ENCODE measurements at places on chromosomes 4 and X.

DNA sequence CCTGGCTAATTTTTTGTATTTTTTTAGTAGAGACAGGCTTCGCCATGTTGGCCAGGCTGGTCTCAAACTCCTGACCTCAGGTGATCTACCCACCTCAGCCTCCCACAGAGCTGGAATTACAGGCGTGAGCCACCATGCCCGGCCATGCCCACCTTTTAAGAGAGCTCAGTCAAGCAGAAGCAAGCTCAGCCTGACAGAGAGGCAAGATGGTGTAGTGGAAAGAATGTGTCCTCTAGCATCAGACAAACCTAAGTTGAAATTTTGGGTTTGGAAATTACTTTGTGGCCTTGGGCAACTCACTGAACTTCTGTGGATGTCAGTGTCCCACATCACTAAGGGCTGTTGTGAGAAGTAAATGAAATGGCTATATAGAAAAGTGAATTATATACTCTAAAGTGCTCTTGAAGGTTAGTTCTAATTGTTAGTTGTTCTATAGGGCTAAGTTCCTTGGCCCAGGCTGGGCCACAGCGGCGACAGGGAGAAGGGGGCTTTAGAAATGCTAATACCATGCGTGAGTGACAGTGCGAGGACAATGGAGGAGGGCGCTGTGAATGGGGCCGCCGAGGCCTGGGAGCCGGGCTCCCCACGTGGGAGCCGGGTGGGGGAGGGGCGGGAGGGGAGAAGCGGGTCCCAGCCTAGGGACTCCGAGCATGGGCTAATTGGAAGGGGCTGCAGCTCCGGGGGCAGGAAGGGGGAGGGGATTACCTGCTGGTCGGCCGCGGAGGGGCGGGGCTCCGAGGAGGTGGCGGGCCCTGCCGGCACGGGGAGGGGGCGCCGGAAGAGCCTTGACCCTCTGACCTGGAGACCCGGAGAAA, 15.6 kb downstream of the PJA1 start:
- no peak for DNase-seq

DNA sequence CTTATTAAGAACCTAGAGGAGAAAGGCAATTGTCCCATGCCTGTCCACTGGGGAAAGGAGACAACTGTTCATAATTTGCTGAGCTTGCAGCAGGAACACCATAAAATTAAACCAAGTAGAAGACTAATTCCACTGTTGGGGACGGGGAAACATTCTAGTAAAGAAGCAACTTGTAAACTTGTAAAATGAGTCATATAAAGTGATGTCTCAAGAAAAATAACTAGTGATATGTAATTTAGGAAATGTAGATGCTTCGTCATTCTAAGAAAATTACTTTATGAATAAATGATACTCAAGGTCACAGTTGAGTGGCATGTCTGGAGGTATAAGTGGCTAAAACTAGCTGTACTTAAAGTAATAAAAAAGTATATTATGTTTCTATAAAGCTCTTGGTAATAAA, 121.2 kb upstream of the MID1 start:
- no peak for DNase-seq

DNA sequence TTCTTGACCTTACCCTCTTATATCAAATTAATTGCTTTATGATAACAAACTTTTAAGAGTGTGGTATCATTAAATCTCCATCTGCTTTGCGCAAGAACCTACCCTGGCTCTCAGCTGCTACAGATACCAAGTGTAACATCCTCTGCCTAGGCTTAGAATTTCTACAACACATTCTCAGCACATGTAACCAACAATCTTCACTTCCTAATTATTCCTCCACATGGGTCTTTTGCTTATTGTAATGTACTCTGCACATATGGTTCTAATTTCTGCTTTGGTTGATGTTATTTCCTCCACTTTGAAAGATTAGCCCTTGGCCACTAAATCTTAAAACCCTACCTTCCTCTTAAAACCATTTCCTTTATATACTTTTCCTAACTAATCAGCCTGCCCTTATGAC, 242.4 kb downstream of the ARHGAP24 start:
- no peak for DNase-seq

DNA sequence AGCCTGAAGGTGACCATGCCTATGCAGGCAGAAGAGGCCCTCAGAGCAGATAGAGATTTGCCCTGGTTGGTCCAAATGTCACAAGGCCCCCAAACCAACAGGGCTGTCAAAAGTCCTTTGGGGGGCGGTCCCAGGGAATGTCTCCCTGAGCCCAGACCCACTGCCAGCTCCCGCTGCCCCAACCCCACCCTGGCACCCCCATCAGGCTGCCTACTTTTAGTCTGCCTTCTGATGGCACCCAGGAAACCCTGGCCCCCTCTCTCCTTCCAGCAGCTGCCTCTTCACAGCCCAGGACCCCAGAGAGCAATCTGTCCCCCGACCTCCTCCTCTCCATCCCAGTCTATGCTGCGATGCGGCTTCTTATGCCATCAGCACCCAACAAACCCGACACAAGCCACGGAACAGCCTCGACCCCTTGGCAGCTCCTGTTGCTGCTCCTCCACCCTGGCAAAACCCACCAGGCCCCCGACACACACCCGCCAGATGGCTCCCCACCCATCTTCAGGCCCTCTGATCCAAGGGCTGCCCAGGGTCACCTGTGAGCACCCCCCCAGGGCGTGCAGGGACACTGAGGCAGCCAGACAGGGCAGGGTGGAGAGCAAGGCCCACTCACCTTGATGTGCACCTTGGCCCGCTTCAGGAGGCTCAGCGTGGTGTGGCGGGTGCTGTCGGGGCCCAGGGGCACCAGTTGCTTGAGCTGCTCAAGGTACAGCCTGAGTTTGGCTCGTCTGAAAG, 9.9 kb downstream of the MXD4 start:
- no peak for DNase-seq

DNA sequence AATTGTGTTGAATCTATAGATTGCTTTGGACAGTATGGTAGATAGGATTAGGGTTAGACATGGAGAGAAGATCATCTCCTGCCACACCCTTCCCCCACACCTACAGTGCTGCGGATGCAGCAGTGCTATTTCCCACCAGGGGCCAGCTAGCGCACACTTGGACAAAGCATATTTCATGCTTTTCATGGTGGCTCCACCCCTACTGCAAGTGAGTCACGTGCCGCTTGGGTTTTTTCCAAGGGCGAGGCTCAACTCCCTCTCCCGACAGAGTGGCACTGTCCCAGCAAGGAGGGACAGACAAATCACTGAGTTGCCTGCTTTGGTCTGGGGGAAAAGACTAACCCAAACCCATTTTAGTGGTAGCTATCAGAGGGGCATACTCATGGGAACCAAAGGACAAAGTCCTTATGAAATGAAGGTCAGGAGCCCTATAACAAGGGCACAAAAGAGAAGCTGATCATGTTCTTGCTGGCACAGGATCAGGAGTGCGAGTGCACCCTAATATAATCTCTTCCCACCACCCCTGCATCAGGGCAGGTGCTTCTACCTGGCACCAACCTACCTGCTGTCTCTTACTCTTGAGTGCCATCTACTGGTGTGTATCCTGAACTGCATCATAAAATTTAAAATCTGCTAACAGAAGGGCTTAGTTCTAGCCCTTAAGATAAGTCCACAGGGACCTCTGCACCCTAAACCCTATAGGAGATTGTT, 55.1 kb upstream of the PGAM4 start:
- DNase-seq = no peak

DNA sequence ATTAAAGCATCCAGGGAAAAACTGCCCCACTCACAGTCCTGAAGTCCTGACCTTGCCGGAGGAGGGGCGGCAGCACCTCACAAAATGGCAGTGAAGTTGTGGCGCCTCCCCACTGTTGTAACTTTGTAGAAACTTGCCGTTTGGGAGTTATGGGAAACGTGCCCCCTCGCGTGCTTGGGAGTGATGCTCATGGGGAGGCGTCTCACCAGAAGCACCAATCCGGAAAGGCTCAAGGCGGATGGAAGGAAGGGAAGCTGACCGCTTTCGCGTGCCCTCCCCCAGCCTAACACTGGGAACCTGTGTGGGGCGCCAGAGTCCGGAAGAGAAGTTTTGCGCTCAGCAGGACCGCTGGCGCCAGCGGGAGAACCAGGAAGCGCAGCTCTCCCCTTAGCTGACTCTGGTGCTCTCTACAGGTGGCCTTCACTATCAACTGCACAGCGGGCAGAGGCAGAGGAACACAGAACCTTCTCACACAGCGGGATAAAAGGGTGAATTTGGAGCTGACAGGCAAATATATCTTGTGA, at the start of the genes CT45A10 and SAGE1:
Gene CT45A10 (minus strand): TSS at position 151 of the 524 bp plus-strand sequence. CDS start 8,100 bp downstream, outside the sequence.
Gene SAGE1 (plus strand): TSS at position 423 of the 524 bp plus-strand sequence. CDS start 2,527 bp downstream, outside the sequence.
- no peak for DNase-seq
